ENCODE measurements at places on chromosomes 1 and 21. TPM values are rescaled to one million over a fixed set of nuclear protein-coding genes. Genes with fewer than 3 reads are reported as not detected.

DMRTA2 gene
- not detected for total RNA-seq

DNA sequence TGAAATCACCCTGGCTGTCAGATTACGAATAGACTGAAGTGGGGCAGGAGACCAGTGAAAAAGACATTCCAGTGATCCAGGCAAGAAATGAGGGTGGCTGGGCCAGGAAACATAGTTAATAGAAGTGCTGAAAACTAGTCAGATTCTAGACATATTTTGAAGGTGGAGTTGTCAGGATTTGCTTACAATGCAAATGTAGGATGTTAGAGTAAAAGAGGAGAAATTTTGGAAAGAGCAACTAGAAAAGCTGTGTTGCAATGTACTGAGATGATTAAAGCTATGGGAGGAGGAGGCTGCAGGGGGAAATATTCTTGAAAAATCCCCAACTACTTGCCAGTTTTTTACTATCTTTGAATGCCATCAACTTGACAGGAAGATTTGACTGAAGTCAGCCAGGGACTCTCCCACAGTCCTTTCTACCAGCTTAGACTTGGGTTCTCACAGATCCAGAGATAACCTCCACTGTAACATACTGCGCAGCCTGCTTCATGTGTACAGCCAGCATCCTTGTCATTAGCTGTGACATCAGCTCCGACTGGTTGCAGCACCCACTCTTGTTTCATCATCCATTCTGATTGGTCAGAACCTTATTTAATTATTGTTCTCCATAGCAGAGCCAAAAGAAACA is 109.7 kb downstream of the TSEN15 start:
- H3K4me3 ChIP-seq = no peak overlapping the region
- H3K36me3 ChIP-seq = no peaks in the 10 kb centered on the region
- H3K27ac ChIP-seq = no peak overlapping the region
- H3K27me3 ChIP-seq = no peaks in the 10 kb centered on the region

- peak; percentile 95 for DNase-seq
- peak overlapping the region; percentile 83 for H3K27ac ChIP-seq
- H3K4me3 ChIP-seq = no peak overlapping the region
- peaks cover 30% of the 10 kb centered on the region for H3K4me1 ChIP-seq
Measured at GRCh38 chr1:115282807-115283208, 55.2 kb downstream of the NGF start.

GRCh38 chr1:231869364-231869763 is 242.8 kb downstream of the DISC1 start:
- no peaks in the 10 kb centered on the region for H3K36me3 ChIP-seq
- no peak for DNase-seq
- no peak overlapping the region for H3K4me3 ChIP-seq
- H3K4me1 ChIP-seq = peaks cover 19% of the 10 kb centered on the region
- no peak overlapping the region for H3K27ac ChIP-seq

DNA sequence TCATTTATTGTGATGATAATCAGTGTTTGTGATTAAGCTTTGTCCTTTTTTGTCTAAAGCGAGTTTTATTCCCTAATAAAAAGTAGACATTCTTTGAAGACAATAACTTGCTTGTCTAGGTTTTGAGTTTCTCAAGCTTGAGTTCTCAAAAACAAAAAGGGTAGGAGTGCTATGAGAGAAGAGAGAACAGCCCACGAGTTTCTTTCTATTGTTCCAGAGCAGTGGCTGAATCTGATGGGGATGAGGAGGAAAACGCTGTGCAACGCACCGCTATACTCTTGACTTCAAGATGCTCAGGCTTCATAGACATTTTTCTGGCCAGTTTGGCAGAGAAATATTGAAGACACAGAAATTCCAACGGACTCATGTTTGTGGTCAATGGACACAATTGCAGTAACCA is 669.8 kb upstream of the B3GALT2 start:
- no peaks in the 10 kb centered on the region for H3K36me3 ChIP-seq
- no peak for DNase-seq
- no peak overlapping the region for H3K27ac ChIP-seq
- H3K27me3 ChIP-seq = no peaks in the 10 kb centered on the region

DNA sequence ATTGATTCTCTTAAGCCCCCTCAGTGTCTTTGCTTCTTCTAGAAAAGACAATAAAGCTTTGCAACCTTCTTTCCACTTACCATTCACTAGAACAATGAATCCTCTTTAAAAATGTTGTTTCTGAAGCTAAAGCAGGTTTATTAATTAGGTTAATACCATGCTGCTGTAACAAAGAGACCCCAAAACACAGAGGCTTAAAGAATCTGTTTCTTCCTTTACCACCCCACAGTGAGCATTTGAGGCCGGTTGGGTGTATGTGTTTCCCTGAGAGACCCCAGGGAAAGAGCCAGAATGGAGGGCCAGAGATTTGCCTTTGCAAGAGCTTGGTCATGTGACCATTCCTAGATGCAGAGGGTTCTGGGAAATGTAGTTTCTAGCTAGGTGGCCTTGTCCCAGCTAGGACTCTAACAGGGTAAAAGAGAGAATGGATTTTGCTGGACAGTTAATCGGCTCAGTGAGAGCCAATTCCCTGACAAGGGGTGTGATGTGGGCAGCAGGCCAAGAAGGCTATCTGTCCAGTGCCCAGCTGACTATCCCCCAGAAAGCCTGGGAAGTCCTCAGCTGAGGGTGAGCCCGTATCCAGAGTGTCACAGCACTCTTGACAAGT is 191.8 kb upstream of the TMEM51 start:
- H3K4me1 ChIP-seq = no peaks in the 10 kb centered on the region
- H3K4me3 ChIP-seq = no peak overlapping the region
- peaks cover 24% of the 10 kb centered on the region for H3K36me3 ChIP-seq
- H3K27ac ChIP-seq = no peak overlapping the region
